ENCODE measurements at places on chromosomes 5 and 9. TPM values are rescaled to one million over a fixed set of nuclear protein-coding genes. Genes with fewer than 3 reads are reported as not detected.
A peak's percentile ranks its signal among the peaks of the same experiment; 100 is the strongest.

GRCh38 chr9:131666774-131667173, 73.1 kb downstream of the RAPGEF1 start:
- DNase-seq, result no peak

DNA sequence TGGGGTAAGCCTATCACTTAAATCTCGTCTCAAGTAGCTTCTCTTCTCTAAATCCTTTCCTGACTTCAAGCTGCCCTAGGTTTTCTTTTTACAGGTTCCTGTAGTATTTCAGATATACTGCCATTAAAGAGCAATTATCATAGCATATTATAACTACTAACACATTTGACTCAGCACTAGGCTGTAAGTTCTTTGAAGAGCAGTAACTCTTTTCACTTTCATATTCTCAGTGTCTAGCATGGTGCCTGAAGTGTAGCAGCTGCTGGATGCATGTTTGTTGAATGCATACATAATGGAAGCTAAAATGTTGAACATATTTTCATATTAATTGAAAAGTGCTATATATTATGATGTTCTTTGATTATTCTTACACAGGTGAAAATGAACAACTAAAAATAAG, 22.5 kb downstream of the CCDC152 start:
- DNase-seq, result no peak

DNA sequence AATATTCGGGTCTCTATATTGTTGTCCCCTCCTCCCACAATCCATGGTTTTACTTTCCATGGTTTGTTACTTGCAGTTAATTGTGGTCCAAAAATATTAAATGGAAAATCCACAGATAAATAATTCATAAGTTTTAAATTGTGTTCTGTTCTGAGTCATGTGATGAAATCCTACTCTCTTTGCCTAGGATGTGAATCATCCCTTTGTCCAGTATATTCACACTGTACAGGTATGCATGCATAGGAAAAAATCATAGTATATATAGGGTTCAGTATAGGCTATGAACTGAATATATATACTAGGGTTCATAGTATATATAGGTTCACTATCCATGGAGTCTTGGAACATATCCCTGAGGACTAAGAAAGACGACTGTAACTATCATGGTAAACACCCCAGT, 19.6 kb downstream of the INSYN2B start:
- no peak for DNase-seq

DNA sequence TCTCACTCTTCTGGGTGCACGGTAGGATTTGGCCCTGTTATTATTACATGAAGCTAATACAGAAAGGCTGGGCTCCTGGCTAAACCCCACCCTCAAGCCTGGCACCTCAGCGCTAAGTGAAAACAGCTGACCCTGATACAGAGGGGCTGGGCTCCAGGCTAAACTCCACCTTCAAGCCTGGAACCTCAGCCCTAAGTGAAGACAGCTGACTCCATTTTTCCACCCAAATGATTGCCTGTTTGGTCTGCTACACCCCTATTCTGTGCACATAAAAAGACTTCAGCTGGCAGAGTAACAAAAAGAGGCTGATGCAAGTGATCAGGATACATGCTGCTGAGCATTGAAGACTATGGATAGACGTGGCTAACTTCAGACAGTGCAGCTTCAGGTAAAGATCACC, 148.4 kb upstream of the CLINT1 start:
- DNase-seq, result no peak

GRCh38 chr5:143390258-143390657, 13.2 kb downstream of the NR3C1 start:
- DNase-seq, result no peak

GRCh38 chr9:32376285-32376684, 8.2 kb upstream of the ACO1 start:
- no peak for DNase-seq

DNA sequence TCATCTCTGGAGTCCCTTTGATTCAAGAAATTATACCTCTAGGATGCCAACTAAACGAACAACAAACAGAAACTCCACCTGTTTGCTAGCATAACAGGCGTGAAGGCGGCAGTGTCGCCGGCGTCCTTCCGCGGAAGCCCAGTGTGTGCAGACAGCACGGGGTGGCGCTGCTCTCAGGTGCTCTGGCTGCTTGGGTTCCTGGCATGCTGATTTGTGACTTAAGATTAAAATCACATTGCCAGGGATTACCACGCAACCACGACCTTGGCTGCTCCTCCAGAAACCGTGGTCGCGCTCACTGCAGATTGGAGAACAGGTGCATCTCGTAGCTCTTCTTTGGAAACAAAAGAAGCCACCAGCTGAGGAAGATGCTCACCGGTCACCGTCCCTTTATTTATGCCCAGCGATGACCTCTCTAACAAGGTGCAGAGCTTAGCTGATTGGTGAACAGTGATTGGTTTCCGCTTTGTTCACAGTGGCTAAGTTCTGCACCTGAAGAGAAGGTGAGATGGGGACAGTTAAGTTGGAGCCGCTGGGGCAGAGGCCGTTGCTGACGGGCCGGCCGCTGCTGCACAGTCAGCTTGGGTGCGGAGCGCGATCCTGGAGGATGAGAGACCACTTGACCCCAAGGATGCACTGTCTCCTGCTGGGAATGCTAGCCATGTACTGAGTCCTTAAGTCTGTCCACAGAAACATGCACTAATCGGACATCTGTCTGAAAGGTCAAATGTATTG, 232.3 kb downstream of the FANCC start:
- peak; percentile 65 for DNase-seq

- DNase-seq, result no peak
Measured at GRCh38 chr9:71589612-71590011, 178.7 kb downstream of the CEMIP2 start.

DNA sequence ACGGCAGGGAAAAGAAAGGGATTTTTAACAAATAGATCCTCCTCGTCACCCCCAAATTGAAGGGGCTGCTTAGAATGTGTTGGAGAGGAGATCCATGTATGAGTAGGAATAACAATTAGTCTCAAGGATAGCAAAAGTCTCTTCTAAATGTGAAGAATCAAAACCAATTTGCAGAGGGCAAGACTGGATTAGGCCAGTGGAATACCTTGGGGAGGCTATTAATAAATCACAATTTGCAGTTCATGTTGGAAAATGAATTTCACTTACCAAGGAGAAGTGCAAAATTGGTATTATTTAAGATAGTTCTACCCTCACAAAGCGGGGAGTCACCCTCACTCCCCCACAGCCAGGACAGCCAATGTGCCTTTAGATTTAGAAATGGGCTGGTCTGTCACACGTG, 299.8 kb upstream of the SLC30A5 start:
- DNase-seq, result no peak

- DNase-seq, result no peak
Measured at GRCh38 chr5:171010816-171011215, 149.0 kb downstream of the RANBP17 start.

DNA sequence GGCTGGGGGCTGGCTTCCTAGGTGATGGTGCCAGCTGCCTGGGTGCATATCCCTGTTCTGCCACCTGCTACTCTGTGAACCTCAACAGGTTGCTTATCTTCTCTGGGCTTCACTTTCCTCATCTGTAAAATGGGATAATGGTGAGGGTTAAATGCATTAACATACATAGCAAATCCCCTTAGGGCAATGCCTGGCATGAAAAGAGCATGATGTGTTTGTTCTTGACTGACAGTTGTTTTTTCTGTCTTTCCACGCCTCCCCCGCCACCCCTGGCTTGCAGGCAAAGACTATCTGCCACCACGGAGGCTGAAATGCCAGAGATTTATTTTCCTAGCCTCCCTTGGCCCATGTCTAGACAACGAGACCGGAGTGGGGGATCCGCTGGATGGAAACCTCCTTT, 280.5 kb downstream of the NSG2 start:
- DNase-seq, result no peak

DNA sequence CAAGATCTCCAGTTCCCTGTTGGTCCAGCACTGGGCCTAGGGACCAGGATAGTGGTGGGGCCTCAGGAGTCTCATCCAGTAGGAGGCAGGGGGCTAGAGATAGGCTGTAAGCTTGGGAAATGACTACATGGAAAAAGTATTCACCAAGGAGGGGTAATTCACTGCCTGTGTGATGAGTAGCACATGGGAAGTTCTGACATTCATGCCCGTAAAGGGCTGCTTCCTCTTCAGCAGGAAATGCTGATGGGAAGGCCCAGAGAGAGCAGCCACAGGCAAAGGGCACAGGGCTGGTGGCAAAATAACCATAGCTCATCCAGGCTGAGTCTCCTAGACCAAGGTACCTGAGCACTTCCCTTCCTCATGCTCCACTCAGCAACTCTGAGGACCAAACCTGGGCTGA, 23.1 kb upstream of the FRRS1L start:
- DNase-seq, result no peak

The INSYN2B gene
- total RNA-seq, result not detected

The ISOC1 gene
- total RNA-seq, result 13.8 TPM

DNA sequence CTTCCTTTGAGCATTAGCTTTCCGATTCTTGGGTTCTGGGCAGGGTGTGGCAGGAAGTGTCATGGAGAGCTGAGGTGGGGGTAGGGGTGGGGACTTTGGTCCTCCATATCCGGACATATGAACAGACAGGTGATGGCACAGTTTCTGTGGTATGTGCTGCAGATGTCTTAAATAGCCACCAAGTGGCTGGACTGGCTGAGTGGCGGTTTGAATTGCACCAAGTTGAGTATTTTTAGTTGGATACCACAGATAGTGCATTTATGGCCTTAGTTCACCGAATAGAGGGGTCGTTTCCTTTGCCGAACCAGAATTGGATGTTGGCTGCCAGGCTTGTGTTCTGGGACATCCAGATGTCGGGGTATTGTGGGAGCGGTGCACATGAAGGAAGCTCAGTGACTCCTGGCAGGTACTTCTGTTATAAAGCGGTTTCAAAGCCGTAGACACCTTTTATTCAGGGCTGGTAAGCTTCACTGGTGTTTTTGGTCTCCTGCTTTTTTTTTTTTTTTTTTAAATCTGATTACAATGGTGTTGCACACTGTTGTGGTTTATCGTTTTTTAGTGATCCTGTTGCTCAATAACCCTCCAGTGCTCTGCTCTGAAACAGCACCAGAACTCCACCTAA, 15.1 kb upstream of the TNFAIP8 start:
- no peak for DNase-seq

The RMND5B gene
- 17.2 TPM for total RNA-seq

- peak; percentile 32 for DNase-seq
Measured at GRCh38 chr5:1299511-1299850, 4.6 kb upstream of the TERT start.

GRCh38 chr5:170681013-170681433, 102.5 kb upstream of the GABRP start:
- DNase-seq, result peak; percentile 32

The BAAT gene
- total RNA-seq, result 13.9 TPM

GRCh38 chr5:125294844-125295243, 548.4 kb upstream of the ZNF608 start:
- no peak for DNase-seq

The JADE2 gene
- 30.1 TPM for total RNA-seq

The PTPN3 gene
- total RNA-seq, result 14.5 TPM

The PTPRD gene
- total RNA-seq, result 2.3 TPM

DNA sequence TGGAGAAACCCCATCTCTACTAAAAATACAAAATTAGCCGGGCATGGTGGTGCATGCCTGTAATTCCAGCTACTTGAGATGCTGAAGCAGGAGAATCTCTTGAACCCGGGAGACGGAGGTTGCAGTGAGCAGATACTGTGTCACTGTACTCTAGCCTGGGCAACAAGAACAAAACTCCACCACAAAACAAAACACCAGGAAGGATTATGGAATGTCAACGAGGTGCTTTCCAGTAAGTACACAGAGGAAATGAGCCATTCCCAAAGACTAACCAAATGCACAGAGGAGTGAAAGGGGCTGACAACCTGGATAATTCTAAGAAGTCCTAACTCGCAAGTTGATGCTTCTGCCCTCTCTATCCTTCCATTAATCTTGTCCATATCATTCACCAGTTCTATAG, 126.1 kb upstream of the RETREG1 start:
- DNase-seq, result no peak

The CENPK gene
- 0.28 TPM for total RNA-seq

The ZNF366 gene
- total RNA-seq, result 0.35 TPM

The TERT gene
- 0.06 TPM for total RNA-seq

The PRR16 gene
- 0.19 TPM for total RNA-seq

GRCh38 chr5:83776437-83777031, 55.9 kb upstream of the HAPLN1 start:
- no peak for DNase-seq

DNA sequence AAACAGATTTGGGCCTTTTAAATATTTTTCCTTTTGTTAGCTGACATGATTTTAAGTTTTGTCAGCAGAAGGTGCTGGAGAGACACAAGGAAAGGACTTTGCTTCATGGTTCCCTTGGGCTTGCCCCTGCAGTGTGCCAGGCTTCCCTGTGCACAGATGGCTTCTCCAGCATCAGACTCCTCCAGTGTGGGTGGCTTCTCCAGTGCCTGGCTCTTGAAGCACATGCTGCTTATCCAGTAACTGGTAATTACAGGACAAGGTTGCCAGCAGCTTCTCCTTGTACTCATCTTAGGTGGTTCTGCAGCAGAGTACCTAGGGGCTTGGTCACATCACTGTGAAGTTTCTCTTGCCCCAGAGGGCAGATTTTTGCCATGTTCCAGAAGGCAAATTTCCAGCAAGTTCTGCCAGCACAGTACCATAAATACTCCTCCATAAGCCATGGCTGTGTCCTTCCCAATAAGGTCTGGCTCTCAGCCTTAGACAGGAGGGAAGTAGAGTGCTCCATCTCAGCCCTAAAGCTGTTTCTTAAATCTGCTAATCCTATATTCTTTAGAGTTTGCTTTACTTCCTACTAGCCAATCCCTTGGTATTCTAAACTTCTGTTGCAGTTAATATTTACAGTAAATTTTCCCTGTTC, 62.4 kb downstream of the PJA2 start:
- DNase-seq, result no peak

The TMEM174 gene
- not detected for total RNA-seq

DNA sequence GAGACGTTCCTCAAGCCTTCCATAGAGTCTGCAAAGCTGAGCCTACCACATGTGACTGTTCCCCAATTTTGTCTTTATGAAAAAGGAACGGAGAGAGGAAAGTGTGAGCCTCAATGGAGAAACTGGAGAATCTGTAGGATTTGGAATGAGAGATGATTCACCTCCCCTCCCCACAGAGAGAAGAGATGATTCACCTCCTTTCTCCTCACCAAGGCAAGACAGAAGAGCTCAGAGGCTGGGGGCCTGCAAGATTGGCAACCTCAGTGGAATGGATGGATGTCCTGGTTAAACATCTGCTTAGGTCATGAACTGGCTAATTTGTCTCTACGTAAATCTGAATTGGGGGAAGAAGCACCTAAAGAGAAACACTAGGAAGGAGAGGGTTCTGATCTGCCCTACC, 17.0 kb upstream of the MOCS2 start:
- no peak for DNase-seq

- no peak for DNase-seq
Measured at GRCh38 chr9:30411571-30411970, 1972.9 kb upstream of the ACO1 start.

DNA sequence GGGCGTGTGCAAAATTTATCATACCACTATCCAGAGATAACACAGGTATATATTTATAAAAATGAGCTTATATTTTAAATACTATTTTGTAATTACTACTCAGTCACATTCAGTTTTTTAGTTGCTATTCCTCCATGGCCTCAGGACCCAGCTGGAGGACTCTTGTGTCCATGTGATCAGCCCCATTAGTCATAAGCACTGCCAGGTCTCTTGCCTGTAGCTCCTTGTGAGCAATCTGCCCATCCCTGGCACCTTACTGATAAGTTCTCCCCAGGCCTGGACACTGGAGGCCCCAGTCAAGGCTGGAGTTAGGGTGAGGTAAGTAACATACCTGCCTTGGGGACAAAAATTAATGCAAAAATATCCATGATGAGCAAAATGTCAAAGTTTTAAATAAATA, 29.5 kb upstream of the ADRB2 start:
- no peak for DNase-seq
